Sciatic nerve (tissue), 2 donors: ENCODE measurements at places on chromosomes 2 and 18. TPM values are rescaled to one million over a fixed set of nuclear protein-coding genes. Genes with fewer than 3 reads are reported as not detected.

DNA sequence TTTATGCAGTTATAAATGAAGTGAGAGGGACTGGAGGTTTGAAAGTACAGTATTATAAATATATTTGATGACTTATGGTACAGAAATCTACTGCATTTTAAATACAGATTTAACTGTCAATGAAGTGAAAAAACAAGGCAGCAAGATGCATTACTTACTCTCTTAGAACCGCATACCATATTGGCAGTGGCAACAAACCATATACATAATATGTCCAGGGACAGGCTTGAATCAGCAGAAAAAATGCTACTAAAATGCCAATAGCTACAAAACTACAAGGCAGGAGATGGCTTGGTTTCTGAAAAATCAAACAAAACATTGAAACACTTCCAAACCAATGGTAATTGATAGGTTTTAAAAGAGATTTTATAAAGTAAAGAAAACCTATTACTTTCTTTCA lies 77.2 kb downstream of the PIGN start:
- no peak for DNase-seq

- no peak for DNase-seq
Observed at GRCh38 chr18:23837591-23837990, 148.3 kb downstream of the LAMA3 start.

DNA sequence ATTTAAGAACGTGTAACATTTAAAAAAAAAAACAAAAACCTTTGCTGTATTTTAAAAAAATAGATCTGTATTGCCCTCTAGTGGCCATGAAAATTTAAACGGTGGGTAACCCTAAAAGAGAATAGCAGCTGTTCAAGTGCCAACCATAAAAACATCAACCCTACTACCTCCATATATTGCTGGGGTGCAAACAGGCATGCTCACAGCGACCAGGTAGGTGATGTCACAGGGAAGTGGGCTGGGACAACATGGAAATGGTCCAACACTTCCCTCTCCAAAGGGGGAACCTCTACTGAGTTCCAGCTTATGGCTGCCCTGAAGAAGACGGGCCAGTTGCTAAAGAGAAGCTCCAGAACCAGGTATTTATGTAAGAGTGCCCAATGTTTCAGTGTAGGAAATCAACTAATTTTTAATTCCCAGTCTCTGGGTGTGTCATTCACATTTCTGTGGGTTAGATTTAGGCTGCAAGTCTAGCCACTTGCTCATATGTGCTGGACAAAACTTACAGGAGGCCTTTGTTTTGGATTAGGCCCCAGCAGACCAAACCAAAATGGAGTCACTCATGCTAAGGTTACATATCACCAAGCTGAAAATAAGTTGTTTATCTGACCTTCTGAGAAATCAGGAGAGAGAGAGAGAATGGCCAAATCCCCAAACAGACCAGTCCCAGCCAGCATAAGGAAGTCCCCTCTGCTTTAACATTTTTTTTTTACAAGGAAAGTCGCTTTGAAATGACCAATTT lies 54.5 kb downstream of the SKA1 start:
- no peak for DNase-seq

DNA sequence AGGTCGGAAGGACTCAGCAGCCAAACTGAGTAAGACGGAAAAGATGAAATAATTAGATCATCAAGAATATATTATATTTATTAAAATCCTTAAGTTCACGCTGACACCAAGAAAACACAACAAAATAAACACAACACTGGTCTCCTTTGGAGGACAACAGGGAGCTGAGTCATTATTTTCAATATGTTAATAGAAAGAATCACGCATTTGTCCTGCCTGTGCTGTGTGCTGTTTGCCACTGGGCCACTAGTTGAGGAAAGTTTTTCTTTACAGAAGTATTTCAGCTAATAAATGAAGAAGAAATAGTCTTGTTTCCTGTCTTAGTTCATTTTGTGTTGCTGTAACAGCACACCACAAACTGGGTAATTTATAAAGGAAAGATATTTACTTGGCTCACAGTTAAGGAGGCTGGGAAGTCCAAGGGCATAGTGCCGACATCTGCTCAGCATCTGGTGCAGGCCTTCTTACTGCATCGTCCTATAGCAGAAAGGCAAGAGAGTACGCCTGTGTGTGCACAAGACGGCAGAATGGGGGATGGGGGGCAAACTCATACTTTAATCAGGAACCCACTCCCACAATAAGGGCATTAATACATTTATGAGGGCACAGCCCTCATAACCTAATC lies 88.0 kb downstream of the TCF7L1 start:
- no peak for DNase-seq

DNA sequence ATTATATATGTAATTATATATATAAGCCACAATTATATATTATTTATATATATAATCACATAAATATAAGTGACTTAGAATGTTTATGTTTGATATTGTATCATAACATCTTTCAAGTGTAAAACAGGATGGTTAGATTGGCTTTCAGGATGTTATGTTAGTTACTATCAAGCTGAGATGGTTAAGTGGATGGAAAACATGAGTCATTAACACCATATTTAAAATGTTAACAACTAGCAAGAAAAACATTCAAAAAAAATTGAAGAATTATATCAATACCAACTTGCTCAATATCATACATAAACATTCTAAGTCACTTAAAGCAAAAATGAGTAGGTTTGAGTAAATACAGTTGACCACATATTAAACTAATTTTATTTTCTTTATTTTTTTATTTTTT lies 21.8 kb upstream of the RAB27B start:
- DNase-seq = no peak

DNA sequence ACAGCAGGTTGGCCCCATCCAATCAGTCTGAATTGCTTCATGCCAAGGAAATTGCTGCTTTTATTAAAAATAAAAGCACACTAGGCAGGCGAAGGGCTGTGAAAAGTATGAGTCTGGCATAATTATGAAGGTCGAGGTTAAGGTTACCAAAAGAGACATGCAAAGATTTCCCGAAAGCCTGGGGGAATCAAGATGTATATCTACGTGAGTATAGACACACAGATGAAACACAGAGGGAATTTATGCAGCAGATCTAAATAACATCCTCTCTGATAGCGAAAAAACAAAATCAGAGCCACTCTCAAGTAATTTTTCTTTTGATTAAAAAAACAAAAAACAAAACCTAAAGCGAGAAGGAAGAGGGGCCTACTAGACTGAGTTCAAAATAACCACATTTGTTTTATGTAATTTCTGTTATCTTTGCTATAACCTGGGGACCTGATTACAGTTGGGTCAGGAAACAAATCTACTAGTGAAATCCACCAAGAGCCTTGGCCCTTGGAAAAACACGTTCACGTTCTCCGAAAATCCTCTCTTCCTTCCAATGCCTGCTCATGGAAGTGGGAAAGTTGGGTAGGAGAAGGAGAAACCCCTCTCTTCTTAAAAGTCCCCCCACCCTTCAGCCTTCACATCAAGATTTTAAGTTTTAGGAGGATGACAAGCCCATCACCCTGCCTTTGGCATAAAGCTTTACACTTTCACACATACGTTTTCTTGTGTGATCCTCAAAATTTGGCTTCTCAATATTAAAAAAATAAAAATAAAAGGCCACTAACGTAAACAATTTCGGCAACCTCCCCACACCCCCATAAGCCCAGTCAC lies 1.4 kb downstream of the AAK1 start:
- DNase-seq = no peak

GRCh38 chr2:63792530-63792929 lies 49.2 kb upstream of the UGP2 start:
- DNase-seq = no peak

DNA sequence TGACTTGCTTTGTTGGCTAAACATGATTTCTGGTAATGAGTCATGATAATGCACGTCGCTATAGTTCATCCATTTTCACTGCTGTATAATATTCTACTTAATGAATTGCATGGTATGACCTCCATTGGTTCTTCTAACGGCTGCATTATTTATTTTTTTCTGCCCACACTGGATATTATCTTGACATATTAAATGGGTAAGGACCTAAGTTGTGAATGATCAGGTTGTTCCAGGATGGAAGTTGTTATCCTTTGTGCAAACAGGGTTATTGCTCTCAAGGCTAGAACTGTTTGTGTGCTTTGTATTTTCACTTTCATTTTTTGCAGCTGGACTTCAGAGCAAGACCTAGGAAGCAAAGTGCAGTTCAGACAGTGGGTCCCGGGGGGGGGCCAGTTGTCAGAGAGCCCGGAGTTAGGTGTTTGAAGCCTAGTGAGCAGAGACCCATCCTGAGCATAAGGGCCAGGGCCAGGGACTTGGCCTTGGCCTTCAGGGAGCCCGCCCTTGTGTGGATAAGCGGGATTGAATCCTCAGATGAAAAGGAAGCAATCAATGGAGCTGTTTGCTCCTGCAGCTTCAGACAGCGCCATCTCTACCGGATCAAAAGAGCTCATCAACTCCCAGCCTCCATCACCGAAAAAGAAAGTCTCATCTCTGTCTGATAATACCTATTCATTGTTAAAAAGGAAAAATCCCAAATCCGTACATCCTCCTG lies 48.2 kb downstream of the AGAP1 start:
- peak; percentile 15 for DNase-seq

GRCh38 chr2:11393711-11394236 lies 49.3 kb upstream of the ROCK2 start:
- DNase-seq = no peak

DNA sequence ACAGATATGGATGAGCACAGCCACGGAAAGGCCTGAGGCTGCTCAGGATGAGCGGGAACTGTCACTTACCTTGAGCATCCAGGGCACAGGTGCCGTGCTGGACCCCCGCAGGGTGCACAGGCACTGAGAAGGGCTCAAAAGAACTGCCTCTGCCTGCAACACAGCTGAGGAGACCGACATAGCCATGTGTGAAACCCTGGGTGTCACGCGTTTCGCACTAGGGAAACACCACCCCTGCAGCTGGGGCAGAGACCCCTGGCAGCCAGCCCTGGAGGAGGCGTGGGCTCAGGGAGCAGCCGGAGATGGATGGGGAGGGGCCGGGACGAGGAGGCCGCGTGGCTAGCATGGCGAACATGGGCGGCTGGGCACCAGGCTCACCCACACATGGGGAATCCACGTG lies 228.9 kb downstream of the EIPR1 start:
- no peak for DNase-seq

DNA sequence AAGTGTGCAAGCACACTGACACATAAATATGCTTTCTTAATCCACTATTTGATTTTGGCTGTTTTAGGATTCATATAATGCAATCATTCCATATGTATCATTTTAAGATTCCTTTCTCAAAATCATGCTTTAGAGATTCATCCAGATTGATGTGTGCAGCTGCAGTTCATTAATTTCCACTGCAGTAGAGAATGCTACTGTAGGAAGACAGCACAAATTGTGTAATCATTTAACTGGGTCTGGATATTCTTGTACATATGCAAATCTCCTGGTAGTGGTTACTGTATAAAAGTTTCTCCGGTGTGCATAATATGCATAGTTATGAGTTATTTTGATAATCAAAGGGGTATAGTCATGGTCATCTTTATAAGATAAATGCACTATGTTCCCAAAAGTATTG lies 502.5 kb upstream of the ACVR2A start:
- DNase-seq = no peak

DNA sequence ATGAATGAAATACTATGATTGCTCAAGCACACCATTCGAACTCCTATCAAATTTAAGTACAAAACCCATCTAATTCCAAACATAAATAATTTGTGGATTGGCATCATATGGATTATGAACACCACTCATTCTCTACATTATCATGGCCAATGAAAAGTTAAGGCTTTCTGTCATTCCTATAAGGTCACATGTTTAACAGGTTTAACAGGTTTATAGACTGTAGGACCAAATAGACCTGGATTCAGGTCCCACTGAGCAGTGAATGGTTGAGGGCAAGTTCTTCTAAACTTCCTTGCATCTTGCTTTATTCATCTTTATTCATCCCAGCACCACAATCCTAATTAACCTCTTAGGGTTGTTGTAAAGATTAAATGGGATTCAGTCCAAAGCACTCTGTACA lies 33.4 kb downstream of the FBXO36 start:
- no peak for DNase-seq

EPB41L3 gene
- 73.1 TPM for total RNA-seq

LCT gene
- total RNA-seq = 0.04 TPM

POMC gene
- total RNA-seq = 1.1 TPM

NR4A2 gene
- total RNA-seq = 62.1 TPM

CAPN14 gene
- 0.36 TPM for total RNA-seq
